ENCODE measurements at places on chromosomes 4 and X. TPM values are rescaled to one million over a fixed set of nuclear protein-coding genes. Genes with fewer than 3 reads are reported as not detected.

AMOT gene
- total RNA-seq = 41.2 TPM

FHDC1 gene
- 7.9 TPM for total RNA-seq

KLF8 gene
- total RNA-seq = 20.5 TPM

ATP1B4 gene
- not detected for total RNA-seq

Measured in tibial nerve (tissue), 4 donors.